ENCODE measurements at places on chromosomes 3 and 15.
A peak's percentile ranks its signal among the peaks of the same experiment; 100 is the strongest.

DNA sequence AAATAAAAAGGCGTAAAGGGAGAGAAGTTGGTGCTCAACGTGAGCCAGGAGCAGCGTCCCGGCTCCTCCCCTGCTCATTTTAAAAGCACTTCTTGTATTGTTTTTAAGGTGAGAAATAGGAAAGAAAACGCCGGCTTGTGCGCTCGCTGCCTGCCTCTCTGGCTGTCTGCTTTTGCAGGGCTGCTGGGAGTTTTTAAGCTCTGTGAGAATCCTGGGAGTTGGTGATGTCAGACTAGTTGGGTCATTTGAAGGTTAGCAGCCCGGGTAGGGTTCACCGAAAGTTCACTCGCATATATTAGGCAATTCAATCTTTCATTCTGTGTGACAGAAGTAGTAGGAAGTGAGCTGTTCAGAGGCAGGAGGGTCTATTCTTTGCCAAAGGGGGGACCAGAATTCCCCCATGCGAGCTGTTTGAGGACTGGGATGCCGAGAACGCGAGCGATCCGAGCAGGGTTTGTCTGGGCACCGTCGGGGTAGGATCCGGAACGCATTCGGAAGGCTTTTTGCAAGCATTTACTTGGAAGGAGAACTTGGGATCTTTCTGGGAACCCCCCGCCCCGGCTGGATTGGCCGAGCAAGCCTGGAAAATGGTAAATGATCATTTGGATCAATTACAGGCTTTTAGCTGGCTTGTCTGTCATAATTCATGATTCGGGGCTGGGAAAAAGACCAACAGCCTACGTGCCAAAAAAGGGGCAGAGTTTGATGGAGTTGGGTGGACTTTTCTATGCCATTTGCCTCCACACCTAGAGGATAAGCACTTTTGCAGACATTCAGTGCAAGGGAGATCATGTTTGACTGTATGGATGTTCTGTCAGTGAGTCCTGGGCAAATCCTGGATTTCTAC is at the start of gene RARB:
TSS of gene RARB (plus strand) at position 322 of the 847 bp plus-strand sequence. CDS start at position 791, 469 bp downstream.
- DNase-seq: peak; percentile 62

DNA sequence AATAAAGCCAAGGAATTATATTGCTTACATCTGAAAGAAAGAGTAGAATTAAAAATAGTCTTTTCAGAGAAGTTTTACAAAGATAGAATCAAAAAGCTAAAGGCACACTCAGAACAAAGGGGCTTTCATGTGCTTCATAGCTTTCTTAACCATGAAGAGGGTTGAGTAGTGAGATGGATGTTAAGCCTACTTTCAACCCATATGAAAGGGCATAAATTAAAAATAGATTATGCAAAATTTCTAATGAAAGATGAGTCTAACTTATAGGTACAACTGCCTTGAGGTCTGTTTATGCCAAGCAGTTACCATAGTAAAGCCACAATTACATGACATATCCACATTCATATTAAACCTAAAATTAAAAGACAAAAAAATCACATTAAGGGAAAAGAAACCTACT is 223.3 kb upstream of the ARHGEF26 start:
- no peak for DNase-seq

DNA sequence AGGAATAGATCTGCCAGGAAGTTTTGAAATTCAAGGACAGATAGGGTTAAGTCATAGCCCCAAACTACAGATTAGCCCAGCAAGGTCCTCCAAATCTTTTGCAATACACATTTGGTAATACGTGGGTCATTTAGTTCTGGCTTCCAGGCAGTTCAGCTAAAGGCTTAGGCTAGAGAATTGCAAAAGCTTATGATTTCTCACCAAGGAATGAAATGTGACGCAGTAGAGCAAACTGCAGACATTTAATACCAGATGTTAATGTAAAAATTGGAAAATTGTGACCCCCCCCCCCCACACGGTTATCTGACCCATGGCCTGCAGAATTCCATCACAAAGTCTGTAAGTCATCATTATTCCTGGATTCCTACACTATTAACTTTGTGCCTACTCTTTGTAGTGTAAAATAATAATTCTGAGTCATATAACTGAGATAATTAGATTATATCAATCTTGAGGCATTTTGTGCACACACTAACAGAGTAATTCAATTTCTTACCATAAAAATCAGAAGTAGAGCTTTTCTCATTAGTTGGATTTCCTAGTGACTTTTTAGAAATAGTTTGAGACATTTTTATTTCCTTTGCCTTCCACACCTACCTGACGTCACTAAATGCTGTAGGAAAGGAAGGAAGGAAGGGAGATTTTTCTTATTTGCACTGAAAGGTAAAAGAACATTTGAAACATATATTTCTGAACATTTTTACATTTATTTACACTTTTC is 235.2 kb downstream of the DTWD1 start:
- no peak for DNase-seq

DNA sequence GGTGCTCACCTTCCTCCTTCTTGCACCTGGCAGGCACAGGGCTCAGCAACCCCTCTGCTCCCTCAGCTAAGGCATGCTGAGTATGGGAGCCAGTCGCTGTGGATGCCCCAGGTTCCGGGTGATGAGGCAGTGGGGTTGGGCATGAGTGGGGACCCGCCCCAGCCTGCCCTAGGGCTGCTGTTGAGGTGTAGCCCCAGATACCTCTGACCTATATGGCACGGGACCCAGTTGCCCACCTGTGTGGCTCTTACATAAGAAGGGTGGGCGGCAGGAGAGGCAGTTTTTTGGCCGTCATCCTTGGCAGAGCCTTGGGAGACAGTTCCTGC is 21.0 kb downstream of the ACSBG1 start:
- DNase-seq: no peak

DNA sequence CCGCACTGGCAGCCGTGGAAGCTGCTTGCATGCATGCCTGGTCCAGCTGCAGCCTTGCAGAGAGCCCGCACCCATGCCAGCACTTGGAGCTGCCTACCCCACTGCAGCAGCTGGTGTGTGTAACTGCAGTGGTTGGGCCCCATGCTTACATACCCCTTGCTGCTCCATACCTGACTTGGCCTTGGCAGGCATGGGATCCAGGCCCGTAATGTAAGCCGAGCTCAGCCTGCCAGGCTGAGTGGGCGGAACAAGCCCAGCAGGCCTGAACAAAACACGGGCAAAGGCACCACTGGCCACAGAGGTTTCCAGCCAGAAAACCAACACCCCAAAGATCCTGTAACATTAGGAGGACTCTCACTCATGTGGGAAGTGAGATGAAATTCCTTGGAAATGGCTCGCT is 48.3 kb downstream of the SLC6A20 start:
- no peak for DNase-seq

DNA sequence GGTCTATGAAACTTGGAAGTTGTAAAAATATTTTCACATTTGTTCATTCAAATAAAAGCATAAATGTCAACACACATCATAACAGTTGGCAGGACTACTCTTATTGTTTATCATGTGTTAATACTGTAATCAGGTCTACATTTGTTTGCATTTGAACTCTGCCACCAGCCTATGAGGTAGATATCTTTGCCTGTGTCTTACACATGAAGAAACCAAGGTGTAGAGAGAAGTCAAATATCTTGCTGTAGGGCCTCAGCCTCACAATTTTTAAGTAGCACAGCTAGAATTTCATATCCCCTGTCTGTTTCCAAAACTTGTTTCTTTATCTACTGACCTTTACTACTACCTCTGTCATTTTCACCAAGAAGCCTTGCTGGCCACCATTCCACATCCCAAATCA is 161.9 kb downstream of the ZIC4 start:
- DNase-seq: no peak

- no peak for DNase-seq
Observed at GRCh38 chr3:154210986-154211385, 89.8 kb downstream of the ARHGEF26 start.

- no peak for DNase-seq
Observed at GRCh38 chr3:49406571-49407565, 4.9 kb downstream of the RHOA start.

DNA sequence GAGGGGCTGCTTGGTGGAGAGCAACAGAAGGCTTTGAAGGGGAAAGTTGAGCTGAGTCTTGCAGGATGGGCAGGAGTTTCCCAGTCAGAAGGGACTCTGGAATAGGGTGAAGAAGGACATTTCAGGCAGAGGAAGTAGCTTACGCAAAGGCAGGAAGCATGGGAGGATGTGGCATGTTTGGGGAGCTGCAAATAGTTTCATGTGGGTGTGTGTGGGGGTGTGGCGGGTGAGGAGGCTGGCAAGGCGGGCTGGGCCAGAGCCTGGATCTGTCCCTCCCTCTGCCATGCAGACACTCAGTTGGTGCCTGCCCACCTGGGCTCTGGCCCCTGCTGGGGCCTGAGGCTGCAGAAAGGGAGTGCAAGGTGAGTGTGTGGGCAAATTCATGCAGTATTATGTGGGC is 10.4 kb downstream of the TEX264 start:
- DNase-seq: no peak

DNA sequence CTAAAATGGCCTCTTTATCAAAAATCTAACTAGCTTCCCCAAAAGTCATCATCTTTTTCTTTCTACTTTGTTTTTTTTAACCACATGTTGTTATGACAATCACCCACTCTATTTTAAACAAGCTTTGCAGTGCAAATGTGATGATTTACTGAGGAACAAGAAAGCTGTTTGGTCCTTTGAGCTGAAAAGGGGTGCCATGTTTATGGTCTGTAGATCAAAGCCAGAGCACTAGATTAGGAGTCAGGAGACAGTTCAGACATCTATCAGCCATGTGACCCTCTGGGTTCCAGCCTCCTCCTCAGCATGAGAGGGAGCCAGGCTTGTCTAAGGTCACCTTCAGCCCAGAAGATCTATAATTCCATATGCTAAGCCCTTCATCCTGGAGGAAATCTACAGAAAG is 65.9 kb downstream of the RPL22L1 start:
- DNase-seq: no peak

- DNase-seq: no peak
Observed at GRCh38 chr15:98717371-98717770, 69.0 kb downstream of the IGF1R start.

DNA sequence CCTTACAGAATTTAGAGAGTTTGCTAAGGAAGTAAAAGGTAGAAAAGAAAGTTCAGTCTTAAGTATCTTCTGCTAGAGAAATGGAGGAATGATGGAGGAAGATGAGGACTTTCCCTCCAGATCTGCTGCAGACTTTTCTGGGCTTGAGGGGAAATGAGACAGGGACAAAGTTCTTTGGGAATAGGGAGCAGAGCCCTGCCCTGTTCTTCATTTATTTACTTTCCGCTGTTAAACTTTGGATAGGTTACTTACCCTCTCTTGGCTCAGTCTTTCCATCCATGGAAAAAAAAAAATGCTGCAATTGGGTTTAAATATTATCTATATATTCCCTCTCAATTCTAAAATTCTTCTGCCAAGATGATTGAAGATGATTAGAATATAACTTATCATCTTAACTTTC is 202.9 kb downstream of the TBL1XR1 start:
- DNase-seq: no peak

GRCh38 chr3:60536420-60536819 is 714.8 kb downstream of the FHIT start:
- DNase-seq: peak; percentile 93

DNA sequence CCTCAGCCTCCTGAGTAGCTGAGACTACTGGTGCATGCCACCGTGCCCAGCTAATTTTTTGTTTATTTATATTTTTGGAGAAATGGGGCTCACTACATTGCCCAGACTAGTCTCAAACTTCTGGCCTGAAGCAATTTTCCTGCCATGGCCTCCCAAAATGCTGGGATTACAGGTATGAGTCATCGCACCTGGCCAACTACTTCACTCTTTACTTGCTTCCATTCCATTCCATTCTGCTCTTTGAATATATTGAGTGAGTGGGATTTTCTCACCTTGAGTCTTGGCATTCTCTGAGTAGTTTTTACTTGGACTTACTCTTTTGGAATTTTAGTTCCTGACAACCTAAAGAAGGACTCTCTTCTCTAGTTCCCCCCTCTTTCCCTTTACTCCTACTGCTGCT is 93.8 kb upstream of the UNC13C start:
- no peak for DNase-seq

GRCh38 chr3:132210476-132211346 is 106.5 kb upstream of the ACP3 start:
- DNase-seq: no peak

- peak; percentile 32 for DNase-seq
Observed at GRCh38 chr3:183006396-183007002, 26.2 kb upstream of the DCUN1D1 start.

DNA sequence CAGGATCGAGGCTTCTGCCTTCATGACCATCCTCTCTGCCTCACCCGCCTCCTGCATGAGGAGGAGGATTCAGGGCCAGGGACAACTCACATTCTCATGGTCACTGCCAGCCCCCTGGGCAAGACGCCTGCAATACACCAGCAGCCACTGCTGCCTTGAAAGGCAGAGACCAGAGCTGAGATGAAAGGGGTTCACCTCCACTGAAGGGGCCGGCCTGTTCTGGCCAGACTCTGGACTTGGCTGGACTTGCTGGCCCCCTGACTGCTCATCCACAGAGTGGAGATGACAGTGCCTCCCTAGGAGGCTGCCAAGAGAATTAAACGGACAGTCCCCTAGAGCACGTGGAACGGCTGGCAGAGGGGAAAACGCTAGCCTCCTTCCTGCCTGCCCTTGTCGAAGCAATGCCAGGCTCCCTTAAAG is 35.2 kb downstream of the MGLL start:
- no peak for DNase-seq

- no peak for DNase-seq
Observed at GRCh38 chr3:191997093-191997492, 536.1 kb downstream of the PYDC2 start.

- DNase-seq: peak; percentile 71
Observed at GRCh38 chr3:194687638-194688199, 2.0 kb downstream of the FAM43A start.

DNA sequence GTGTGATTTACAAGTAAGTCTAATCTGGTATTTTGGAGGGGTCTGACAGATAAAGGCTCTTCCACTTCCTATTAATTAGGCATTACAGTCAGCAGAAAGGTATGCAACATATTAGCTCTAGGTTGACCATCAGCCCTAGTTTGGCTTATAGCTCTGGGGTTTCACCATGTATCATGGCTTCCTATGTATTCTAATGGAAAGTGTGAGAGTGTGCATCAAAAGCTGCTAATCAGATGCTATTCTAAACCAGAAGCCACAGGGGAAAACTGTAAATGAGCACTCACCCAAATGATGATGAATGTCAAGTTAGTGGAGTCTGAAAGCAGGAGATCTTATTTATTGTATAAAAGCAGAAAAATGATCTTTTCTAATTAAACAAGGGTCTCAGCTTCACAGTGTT is 149.2 kb upstream of the MITF start:
- no peak for DNase-seq

- no peak for DNase-seq
Observed at GRCh38 chr3:160883373-160883772, 127.3 kb downstream of the PPM1L start.

DNA sequence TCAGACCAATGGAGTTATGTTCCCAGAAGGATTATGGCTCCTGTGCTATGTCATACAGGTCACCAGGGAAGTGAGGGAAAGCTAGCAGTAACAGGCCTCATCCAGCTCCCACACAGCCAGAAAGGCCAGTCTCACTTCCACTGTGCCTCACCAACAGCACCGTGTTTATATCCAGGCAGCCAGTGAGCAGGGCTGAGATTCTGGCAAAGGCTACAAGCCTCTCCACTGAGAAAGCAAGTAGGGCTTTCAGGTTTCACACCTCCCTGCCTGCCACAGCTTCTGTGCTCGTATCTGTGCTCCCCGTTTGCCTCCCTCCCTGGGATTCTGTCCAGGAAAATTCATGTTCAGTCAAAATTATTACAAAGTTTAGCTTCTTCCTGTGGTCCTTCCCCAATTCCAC is 14.9 kb upstream of the CFAP20DC start:
- no peak for DNase-seq

GRCh38 chr15:45993508-45993907 is 358.7 kb downstream of the SQOR start:
- no peak for DNase-seq

All from NCI-H526 (cell line).